ENCODE measurements at places on chromosomes 6 and 20. TPM values are rescaled to one million over a fixed set of nuclear protein-coding genes. Genes with fewer than 3 reads are reported as not detected.

PTPN1 gene
- total RNA-seq, result 96.8 TPM

RNF5 gene
- 68.7 TPM for total RNA-seq

BTBD9 gene
- 5.4 TPM for total RNA-seq

DAAM2 gene
- total RNA-seq, result not detected

ADGRF5 gene
- total RNA-seq, result 185 TPM

All from mammary microvascular endothelial cell (primary cell).